Activated CD8-positive, alpha-beta memory T cell treated with anti-CD3 and anti-CD28 coated beads, Interleukin-2, amount 50 U/mL, for 4 hours (primary cell): ENCODE measurements at places on chromosomes 7 and 10.

GRCh38 chr7:98225913-98226614 is 14.8 kb downstream of the BHLHA15 start:
- DNase-seq = no peak

DNA sequence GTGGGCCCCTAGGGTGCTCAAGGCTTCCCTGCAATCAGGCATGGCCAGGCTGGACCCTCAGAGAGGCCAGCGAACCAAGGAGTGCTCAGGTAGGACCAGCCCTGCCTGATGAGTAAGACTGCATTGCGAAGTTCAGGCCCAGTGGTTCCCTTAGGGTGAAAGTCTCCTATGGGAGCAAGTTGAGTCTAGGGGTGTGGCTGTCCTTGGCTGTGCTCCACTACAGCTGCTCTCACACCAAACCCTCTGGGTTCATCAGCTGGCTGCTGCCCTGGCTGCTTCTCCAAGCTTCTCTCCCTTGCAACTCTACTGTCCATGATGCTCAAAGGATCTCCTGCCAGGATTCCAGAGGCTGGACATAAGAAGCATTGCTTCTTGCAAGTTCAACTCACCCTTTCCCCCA is 18.7 kb downstream of the FAM25A start:
- no peak for DNase-seq

- no peak for DNase-seq
These were observed 45.2 kb upstream of the LYZL2 start for GRCh38 chr10:30674796-30675195.

DNA sequence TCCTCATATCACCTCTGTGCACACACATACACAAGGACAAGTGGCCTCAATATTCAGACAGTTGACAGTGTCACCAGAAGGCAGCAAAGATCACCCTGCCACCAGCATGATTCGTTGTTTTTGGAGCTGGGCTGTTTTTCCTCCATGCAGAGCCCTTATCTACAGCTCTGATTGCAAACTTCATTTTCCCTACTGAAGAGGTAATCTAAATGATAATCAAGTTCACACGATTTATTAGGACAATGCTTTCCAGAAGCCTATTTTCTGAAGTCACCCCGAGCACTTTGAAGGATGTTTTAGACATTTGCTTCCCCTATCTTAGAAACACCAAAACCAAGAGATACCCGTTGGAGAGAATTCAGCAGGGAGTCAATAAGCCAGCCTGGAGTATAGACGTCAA is 46.0 kb upstream of the ADAM12 start:
- DNase-seq = no peak

DNA sequence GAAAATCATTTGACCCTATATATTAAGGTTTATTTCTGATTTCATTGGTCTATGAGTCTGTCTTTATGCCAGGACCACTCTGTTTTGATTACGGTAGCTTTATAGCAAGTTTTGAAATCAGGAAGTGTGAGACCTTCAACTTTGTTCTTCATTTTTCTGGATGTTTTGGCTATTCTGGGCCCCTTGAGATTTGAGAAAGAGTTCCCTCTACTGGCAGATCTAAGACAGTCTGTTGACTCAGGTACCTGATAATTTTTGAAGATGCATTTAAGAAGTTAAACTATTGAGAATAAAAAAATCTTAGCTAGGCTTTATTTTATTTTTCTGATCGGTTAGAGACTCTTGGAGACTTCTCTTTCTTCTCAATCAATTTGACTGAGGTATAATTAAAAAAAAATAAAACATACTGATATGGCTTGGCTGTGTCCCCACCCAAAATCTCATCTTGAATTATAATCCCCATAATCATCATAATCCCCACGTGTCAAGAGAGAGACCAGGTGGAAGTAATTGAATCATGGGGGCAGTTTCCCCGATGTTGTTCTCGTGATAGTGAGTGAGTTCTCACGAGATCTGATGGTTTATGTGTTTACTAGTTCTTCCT is 209.2 kb downstream of the SNX10 start:
- no peak for DNase-seq
